Neural crest cell (in vitro differentiated cells): ENCODE measurements at places on chromosomes 3 and 15.

DNA sequence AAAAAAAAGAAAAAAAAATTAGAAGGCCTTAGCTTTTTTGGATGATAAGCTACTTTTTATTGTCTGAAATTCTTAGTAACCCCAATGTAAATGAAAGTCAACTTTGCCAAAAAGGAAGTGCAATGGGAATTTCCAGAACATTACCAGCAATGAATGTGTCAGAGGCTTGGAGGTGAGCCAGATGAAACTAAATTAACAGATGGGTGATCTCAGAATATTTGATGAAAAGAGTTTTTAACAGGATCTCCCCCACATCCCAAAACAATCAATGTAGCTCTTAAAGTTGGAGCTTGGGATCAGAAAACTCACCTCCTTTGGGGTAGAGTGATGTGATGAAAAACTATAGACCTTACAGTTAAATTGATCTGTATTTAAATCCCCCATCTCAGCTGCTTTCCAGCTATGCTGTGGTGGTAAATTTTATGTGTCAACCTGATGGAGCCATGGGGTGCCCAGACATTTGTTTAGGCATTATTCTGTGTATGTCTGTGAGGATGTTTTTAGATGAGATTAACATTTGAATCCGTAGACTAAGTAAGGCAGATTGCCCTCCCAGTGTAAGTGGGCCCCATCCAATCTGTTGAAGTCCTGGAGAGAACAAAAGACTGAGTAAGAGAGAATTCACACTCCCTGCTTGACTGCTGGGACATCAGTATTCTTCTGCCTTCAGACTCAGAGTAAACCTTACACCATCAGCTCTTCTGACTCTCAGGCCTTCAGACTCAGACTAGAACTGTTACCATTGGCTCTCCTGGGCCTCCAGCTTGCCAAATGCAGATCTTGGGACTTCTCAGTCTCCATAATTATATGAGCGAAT is 84.3 kb upstream of the TNFSF10 start:
- no peak for DNase-seq

DNA sequence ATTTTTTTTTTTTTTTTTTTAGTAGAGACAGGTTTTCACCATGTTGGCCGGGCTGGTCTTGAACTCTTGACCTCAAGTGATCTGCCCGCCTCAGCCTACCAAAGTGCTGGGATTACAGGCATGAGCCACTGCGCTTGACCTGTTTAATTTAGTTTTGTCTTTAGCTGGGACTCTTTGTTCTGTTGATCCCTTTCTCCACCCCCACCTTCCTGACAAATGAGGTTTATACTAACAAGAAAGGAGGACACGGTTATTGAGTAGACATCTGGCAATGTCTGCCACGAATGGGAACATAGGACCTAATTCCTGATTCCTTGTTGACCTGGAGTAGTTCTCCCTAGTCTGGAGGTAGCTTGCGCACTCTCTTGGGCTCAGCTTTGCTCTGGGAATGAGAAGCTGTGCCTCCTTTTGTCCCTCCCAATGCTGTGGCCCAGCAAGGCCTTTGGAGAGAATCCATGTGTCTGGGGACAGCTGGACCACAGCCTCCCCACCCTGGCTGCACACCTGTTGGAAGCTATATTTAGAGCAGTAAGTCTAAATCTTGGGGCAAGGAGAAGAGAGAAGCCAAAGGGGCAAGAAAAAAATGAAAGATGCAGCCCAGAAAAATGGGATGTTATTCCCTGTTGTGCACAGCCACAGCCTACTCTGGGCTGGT is 53.2 kb upstream of the ADPGK start:
- no peak for DNase-seq

DNA sequence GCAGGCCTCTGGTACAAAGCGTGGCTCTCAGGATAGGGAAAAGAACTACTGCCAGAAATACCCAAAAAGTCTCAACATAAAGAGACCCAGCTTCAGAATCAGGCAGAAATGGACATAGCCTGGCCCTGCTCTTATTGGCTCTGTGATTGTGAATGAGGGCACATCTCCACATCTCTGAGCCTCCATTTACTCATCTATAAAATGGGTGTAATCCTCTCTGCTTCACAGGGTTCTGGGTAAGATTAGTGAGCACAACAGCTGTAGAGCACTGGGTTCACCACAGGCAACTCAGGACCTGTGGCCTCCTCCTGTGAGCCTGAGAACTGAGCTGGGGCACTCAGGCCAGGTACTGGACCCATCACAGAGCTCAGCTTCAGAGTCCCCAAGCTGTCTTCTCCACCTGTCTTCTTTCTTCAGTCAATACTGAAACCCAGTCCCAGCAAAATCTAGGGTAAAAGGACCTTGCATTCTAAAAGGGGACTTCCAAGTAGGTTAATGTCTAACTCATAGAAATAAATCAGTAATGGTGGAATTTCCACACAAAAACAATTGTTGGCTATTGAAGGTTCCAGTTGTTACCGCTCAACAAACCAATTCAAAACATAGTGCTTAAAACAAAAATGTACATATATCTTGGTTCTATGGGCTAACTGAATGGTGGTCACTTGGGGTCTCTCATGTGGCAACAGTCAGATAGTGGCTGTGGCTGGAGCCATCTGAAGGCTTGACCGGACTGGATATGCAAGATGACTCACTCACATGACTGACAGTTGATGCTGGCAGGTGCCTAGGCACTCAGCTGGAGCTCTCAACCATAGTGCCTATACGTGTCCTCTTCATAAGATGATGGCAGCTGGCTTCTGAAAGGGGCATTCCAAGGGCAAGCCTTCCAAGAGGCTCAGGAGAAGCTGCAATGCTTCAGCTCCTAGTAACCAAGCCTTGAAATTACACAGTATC is 47.3 kb downstream of the TRIM42 start:
- DNase-seq: no peak

DNA sequence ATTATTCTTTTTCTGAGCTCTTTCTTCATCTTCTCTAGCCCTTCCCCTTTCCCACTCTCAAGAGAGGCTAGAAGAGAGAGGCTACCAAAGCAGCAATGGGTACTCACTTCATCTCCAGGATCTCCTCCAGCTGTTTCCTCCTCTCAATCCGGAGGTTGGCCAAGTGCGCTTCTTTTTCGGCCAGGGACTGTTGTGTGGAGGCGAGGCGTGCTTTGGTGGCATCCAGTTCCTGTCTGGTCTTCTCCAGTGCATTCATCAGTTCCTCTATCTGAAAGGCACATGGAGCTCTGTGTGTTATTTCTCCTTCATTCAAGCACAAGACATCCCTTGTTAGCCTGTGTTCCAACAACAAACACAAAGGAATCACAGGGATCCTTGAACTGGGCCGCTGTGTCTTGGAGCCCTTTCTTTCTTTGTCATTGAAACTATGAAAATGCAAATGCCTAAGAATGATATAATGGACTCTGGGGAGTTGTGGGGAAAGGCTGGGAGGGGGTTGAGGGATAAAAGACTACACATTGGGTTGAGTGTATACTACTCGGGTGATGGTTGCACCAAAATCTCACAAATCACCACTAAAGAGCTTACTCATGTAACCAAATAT is 401.3 kb upstream of the WNT5A start:
- DNase-seq: no peak

GRCh38 chr15:58524247-58524646 is 92.5 kb downstream of the LIPC start:
- DNase-seq: no peak

- no peak for DNase-seq
These were observed 234.0 kb downstream of the KLF13 start for GRCh38 chr15:31560643-31561042.

GRCh38 chr3:134007819-134008218 is 21.9 kb downstream of the SLCO2A1 start:
- no peak for DNase-seq

DNA sequence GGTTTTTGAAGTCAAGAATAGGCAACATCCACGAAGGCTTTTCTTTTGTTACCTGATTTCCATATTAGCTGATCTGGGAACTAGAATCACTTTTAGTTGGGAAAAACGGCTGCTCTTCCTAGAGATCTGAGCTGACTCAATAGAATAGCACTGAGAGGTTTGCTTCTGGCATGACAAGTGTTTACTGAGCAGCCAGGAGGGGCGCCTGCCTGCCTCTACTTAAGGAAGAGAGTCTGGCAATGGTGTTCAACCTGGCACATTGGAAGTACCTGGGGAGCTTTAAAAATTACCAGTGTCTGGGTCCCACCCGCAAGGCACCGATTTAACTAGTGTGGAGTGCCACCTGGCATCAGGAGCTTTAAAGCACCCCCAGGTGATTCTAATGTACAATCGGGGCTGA is 34.4 kb downstream of the FAM43A start:
- DNase-seq: no peak

DNA sequence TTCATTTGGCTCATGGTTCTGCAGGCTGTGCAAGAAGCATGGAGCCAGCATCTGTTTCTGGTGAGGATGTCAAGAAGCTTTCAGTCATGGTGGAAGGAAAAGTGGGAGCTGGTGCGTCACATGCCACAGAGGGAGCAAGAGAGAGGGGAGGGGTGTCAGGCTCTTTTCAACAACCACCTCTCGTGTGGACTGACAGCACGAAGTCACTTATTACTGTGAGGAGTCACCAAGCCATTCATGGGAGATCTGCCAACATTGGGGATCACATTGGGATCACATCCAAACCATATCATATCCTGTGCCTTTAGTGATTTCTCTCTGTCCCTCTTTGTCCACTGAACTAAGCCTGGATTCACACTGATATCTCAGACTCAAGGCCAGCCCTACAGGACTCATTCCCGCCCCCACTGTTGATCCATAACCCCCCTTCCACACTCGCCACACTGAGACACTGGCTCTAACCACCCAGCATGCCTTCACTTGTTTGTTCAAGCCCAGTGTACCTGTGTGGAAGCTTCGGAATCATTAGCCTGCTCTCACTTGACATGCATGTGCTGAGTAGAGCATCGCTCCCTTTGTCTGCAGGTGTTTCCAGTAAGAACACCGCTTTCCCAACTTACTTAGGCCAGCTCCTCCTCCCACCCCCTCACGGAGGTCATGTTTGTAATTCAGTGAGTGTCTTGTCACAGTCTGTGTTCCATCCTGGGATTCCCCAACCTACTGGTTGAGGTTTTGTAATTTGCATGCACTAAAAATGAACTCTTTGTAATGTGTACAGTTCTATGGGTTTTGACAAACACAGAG is 132.2 kb downstream of the KLF13 start:
- DNase-seq: no peak

DNA sequence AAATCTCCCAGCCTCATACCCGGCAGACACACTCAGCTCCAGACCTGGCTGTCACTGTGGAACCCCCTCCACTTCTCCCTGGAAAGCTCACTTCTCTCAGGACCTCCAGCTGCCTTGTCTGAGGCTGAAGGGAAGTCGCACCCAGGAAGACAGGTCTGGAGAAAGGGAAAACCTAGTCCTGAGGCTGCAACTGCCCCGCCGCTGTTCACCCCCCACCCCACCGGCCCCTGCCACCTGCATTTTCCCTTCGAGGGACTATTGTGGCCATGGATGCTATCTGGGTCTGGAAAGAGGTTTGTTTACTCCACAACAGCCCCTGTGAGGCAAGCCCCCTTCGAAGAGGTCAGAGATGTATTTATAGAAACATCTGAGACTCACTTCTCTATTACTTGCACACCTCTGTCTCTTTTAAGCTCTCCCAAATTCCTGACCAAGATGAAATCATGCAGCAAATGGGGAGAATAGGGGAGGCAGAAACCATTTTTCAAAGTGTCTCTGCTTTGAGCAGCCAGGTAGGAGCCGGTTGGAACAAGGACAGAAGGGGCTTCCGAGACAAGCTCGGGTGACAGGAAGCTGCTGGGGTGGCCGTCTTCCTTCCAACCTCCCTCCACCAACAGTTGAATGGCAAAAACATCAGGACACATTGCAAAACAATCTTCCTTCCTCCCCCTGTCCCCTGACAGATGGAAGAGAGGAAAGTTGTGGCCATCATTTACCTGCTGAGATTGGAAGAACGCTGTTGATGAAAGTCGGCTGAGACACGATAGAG is 518 bp downstream of the COLQ start:
- DNase-seq: no peak

- DNase-seq: no peak
These were observed 181.0 kb downstream of the VPS13C start for GRCh38 chr15:61879219-61879618.

DNA sequence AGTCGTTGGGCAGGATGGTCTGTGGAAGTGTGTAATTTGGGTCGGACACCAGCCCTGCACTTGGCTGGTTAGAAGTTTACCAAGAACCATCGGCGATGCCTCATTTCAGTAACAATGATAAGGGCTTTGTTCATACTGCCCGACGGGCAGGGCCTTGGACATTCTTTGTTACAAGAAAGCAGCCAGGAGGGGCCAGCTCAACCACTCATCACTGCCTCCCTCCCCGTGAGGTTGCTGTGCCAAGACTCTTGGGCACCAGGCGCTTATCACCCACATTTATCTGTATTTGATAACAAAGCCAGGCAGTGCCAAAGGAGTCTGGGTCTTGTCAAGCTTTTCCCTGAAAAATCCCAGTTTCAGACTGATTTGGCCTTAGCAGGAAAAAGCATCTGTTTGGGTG is 235.0 kb downstream of the ADAMTS17 start:
- DNase-seq: no peak

- DNase-seq: no peak
These were observed 51.0 kb downstream of the MCF2L2 start for GRCh38 chr3:183377307-183377959.

- no peak for DNase-seq
These were observed 52.9 kb upstream of the EPHB1 start for GRCh38 chr3:134742202-134742601.

DNA sequence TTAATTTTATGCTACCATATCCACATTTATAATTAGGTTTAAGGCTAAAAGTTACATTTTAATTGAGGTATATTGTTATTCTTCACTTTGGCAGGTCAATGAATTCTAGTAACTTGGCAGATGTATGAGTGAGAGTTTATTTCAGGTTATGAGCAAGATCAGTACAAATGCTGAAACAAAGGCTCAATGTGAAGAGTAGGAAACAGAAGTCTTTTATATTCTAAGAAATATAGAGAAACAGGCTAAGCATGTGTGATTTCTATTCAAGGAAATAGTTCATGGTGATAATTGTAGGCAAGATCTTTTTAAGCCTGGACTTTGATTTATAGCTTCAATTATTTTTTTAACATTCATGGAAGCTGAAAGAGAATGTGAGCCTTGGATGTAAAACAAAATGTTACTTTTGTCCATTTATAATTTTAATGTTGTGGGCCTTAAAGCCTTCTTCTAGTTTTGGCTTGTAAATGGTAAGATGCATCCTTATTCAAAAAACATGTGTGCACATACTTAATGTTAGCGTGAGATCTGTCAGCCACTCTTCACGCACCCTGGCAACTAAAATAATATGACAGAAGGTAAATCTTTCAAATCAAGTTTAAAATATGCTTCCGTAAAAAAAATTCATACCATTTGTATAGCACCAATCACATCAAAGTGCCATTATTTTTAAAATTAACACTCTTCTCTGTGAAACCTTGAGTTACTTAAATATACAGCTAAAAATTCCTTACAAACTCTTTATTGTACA is 22.8 kb upstream of the OSTN start:
- no peak for DNase-seq

GRCh38 chr15:85751291-85752123 is 43.2 kb downstream of the KLHL25 start:
- DNase-seq: peak; percentile 57

GRCh38 chr3:122502941-122503340 is 11.8 kb downstream of the KPNA1 start:
- no peak for DNase-seq

GRCh38 chr15:38793206-38793810 is 228.7 kb upstream of the RASGRP1 start:
- no peak for DNase-seq
